T-helper 17 cell (primary cell): ENCODE measurements at places on chromosomes 6 and 20.

DNA sequence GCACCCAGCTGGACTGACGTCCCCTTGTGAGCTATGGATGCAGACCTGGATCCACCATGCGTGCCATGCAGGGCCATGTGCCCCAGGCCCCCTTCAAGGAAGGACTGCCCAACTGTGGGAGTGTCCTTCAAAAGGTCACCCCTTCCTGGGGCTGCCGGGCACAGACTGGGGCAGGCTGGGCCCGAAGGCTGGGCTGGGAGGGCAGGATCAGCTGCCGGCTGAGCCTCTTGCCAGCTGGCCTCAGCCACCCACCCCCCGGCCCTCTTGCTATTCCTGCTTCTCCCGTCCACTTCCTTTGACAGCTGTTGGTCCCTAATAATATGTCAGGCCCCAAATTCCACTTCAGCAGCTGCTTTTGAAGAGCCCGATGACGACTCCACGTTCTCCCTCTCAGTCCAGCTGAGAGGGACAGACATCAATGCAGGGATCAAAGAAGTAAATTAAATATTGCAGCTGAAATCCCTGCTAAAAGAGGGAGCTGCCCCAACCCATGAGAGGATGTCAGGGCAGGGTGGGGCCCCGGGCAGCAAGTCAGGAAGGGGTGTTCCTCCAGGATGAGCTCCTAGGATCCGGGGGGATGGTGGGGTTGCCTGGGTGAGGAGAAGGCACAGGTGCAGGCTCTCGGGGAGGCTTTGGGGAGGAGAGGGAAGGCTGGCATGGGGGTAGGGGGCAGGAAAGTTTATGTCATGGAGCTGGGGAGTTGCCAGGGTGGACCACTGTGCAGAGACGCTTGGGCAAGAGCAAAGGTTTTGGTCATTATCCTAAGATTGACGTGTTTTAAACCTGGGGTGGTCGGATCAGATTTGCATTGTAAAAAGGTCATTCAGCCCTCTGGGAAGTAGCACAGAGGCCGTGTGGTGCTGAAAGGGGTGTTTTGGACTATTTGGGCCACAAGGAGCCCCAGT is 185.0 kb downstream of the ANKRD60 start:
- peaks cover 55% of the 10 kb centered on the region for H3K27me3 ChIP-seq
- DNase-seq, result no peak
- peaks cover 2% of the 10 kb centered on the region for H3K36me3 ChIP-seq

DNA sequence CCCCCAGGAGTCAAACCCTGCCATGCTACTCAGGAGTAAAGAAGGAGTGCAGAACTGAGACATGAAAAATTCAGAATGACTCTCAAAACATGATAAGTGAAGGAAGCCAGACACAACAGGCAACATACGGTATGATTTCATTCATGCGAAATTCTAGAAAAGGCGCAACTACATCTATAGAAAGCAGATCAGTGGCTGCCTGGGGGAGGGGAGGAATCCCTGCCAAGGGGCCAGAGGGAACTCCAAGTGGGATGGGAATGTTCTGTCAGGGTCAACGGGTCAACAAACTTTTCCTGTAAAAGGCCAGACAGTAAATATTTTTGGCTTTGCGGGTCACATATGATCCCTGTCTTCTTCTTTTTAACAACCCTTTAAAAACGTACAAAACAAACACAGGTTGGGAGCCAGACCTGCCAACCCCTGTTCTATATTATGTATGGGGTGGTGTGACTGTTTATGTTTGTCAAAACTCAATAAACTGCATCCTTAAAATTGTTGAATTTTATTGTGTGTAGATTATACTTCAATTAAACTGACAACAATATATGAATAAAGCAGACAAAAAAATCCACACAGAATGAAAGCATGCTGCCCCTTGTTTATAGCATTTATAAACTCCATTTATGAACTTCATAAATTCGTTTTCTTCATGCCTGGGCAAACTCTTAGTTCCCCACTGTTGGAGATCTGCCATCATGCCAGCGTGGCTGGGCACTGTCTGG is 56.6 kb upstream of the TRAF3IP2 start:
- H3K27ac ChIP-seq, result no peak overlapping the region
- H3K36me3 ChIP-seq, result peaks cover 7% of the 10 kb centered on the region
- no peak overlapping the region for H3K4me3 ChIP-seq
- DNase-seq, result no peak
- no peaks in the 10 kb centered on the region for H3K27me3 ChIP-seq
- peaks cover 9% of the 10 kb centered on the region for H3K4me1 ChIP-seq

- H3K4me1 ChIP-seq, result peaks cover 3% of the 10 kb centered on the region
- no peak overlapping the region for H3K27ac ChIP-seq
- peaks cover 12% of the 10 kb centered on the region for H3K27me3 ChIP-seq
- DNase-seq, result no peak
- no peak overlapping the region for H3K4me3 ChIP-seq
Measured at GRCh38 chr20:58483470-58483869, 31.7 kb downstream of the APCDD1L start.

GRCh38 chr20:62051144-62051543 is 14.5 kb downstream of the TAF4 start:
- peaks cover 2% of the 10 kb centered on the region for H3K36me3 ChIP-seq
- no peaks in the 10 kb centered on the region for H3K27me3 ChIP-seq
- DNase-seq, result no peak
- no peak overlapping the region for H3K4me3 ChIP-seq
- no peak overlapping the region for H3K27ac ChIP-seq

DNA sequence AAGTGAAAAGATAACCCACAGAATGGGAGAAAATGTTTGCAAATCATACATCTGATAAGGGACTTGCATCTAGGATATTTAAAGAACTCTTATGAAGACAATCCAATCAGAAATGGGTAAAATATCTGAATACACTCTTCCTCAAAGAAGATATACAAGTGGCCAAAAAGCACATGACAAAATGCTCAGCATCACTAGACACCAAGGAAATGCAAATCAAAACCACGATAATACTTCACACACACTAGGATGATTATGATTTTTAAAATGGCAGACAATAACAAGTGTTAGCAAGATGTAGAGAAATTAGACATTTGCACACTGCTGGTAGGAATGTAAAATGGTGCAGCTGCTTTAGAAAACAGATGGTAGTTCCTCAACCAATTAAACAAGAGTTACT is 34.8 kb upstream of the SIRT5 start:
- peaks cover 11% of the 10 kb centered on the region for H3K27me3 ChIP-seq
- DNase-seq, result no peak
- H3K36me3 ChIP-seq, result no peaks in the 10 kb centered on the region

DNA sequence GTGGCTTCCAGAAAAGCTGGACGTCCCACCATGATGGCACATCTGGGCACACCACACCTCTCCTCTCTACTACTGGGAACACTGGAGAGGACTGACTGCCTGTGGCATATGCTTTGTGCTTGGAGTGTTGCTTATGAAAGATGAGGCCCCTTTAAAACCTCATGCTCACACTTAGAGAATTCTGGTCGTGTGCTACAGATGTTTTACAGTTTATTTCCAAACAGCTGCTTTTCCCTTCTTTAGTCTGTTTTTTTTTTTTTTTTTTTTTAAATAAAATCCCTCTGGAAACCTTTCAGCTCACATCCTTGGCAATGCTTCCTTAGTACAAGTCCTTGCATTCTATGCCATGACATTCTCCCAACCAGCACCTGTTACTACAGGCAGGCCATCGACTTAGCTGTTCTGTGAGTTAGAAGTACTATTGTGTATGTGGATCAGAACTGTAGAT is 60.3 kb downstream of the BMP6 start:
- DNase-seq, result no peak
- peaks cover 45% of the 10 kb centered on the region for H3K27me3 ChIP-seq
- H3K4me1 ChIP-seq, result no peaks in the 10 kb centered on the region
- H3K4me3 ChIP-seq, result no peak overlapping the region
- H3K36me3 ChIP-seq, result no peaks in the 10 kb centered on the region

- H3K4me1 ChIP-seq, result peaks cover 15% of the 10 kb centered on the region
- no peak for DNase-seq
- H3K27me3 ChIP-seq, result peaks cover 7% of the 10 kb centered on the region
- H3K36me3 ChIP-seq, result no peaks in the 10 kb centered on the region
- no peak overlapping the region for H3K4me3 ChIP-seq
Measured at GRCh38 chr6:26316291-26316690, 48.7 kb upstream of the BTN3A2 start.

DNA sequence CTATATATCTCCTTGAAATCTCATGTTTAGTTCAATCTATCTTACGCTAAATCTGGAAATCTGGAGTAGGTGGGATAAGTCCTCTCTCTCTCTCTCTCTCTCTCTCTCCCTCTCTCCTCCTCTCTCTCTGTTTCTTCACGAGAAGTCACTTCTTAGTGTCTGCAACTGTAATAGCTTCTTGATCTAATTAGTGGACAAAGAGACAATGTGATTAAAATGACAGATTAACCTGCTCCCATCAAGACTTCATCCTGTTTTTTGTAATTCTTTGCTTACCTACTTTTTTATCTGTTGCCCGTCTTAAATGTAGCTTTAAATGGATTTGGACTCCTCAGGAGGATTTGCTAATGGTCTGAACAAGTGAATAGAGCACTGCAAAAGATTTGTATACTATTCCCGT is 2.5 kb upstream of the FYN start:
- no peak for DNase-seq
- no peak overlapping the region for H3K27ac ChIP-seq
- H3K4me3 ChIP-seq, result no peak overlapping the region

- no peak overlapping the region for H3K27ac ChIP-seq
- H3K4me1 ChIP-seq, result no peaks in the 10 kb centered on the region
- H3K27me3 ChIP-seq, result peaks cover 17% of the 10 kb centered on the region
- no peak for DNase-seq
- no peak overlapping the region for H3K4me3 ChIP-seq
Measured at GRCh38 chr6:163999475-164000125, 585.1 kb downstream of the QKI start.
